ENCODE measurements at places on chromosomes 4 and X.

- DNase-seq = no peak
Measured at GRCh38 chr4:80029364-80029763, 43.7 kb downstream of the ANTXR2 start.

GRCh38 chrX:11386001-11386523 is 92.8 kb downstream of the AMELX start:
- DNase-seq = peak; percentile 26

DNA sequence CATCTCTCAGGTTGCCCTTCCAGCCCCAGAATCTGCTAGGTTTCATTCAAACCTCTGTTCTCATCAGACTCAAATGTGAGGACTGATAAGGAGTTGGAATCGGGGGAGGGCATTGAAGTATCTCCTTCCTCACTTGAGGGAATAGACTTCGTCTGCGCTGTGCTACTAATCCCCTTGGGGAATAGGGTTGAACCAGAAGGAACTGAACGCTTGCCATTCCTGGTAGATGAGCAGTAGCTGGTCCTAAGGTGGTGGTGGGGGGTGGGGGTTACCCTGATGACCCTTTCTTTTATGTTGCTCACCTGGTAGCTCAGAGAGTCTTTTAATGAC is 692 bp upstream of the SLC9A7 start:
- DNase-seq = no peak

- DNase-seq = no peak
Measured at GRCh38 chr4:162356181-162356580, 192.4 kb upstream of the FSTL5 start.

- no peak for DNase-seq
Measured at GRCh38 chr4:138864961-138865720, 150.4 kb upstream of the NOCT start.

- no peak for DNase-seq
Measured at GRCh38 chrX:70754169-70754848, 154.2 kb downstream of the TEX11 start.

- DNase-seq = no peak
Measured at GRCh38 chr4:3790006-3790561, 23.9 kb downstream of the ADRA2C start.

DNA sequence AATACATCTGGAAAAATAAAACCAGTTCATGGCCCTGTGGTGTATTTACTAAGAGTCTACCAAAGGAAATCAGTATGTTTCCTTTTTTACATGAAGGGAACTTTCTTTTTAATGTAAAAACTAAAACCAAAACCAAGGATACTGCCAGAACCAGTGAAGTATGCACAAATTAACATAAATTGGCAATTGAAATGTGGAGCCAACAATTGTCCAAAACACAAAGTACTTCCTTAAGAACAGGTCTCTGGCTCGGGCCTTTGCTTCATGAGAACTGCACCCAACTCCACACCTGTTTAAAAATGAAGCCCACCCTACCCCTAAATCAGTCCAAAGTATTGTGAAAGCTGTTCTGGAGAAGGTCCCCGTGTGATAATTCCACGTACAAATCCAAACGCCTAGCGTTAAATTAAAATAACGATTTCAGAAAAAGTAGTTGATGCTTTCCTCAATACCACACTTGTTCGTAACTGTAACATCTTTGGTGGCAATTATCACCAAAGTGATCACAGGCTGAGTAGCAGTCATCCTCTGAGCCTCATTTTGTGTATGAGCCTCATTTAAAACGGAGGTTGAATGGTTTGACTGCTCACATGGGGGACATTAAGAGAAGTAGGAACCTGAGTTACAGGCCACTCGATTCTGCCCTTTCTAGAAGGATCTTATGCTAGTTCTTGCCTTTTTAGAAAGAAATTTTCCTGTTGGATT is 93.0 kb downstream of the GEMIN8 start:
- DNase-seq = no peak

DNA sequence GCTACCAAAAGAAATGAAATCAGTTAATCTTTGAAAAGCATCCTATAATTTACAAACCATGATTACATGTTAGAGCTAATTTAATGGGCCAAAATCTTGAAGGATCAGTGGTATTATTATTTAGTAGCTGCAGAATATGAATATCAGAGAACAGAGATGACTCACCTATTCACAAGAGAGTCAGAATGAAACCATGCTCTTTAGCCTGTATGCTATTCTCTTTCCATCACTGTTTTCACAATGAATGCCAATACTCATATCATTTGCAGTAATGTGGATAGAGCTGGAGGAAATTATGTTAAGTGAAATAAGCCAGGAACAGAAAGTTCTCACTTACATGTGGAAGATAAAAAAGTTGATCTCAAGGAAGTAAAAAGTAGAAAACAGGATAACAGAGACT is 414.1 kb downstream of the CENPC start:
- DNase-seq = no peak

- DNase-seq = no peak
Measured at GRCh38 chr4:17093481-17093880, 195.0 kb upstream of the LDB2 start.

DNA sequence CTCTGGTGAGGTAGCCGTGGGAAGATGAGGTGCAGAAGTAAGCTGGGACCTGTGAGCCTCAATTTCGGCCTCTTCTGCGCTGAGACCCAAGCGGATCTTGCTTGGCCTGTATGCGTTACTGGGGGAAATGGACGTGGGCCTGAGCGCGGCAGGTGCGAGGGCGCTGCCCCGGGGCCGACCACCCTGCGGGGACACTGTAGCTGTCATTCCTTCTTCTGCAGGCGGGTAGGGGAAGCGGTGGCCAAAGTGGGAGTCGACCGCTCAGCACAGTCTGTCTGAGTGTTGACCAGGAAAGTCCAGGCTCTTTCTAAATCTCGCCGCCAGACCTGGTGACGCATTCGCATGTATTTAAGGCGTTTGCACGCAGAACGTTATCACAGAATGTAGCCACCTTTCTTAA is 3.3 kb upstream of the LRAT start:
- DNase-seq = peak; percentile 8

DNA sequence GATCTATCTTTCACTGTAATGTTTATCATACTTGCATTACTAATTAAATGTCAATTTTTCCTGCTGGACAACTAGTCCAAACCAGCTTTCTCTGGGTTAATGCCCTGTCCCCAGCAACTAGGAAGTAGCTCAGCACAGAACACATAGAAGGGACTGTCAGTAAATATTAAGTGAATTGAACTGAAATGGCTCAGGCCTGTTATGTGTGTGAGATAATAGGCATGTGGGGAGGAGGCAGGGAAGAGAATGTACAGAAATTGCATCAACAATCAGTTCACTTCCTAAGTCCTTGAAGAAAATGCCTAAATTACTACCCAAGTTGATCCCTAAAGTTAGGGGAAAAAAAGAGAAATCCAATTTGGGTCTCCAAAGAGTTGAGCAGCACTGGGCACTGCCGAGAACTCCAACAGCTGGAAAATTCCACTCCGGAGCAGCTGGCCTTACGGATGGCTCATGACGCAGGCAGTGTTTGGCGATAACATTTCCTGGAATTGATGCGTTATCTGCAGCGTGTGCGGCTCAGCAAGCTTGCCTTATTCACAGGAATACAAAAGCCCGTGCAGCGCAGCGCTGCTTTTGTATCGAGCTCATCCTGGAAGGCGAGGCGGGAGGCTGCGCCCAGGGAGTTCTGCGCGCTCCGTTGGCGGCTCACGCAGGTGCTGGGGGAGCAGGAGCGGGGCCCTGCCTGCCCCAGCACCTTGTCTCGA is 297.3 kb upstream of the LCORL start:
- DNase-seq = no peak

- DNase-seq = no peak
Measured at GRCh38 chr4:149690726-149691125, 124.9 kb downstream of the IQCM start.

DNA sequence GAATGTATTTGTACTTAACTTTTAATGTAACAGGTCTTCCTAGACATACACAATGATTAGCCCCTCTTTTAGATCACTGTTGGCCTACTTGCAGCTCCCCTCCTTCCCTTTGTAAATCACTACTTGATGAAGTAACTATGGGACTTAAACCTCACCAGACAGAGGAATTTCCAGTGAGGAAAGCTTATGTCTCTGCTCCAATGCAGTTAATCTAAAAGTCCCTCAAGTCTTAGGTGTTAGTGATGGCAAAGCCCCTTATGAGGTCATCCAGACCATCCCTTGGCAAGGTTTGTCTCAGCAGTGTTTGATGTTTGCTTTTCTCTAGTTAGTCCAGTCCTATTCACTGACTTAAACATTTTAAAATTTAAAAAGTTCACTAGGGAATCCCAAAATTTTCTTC is 877.3 kb upstream of the INTU start:
- DNase-seq = no peak

GRCh38 chrX:19372547-19373331 is 29.0 kb downstream of the PDHA1 start:
- no peak for DNase-seq
